Hematopoietic multipotent progenitor cell treated with erythropoietin and hydrocortisone succinate and interleukin-3 and kit ligand, for 15 days (in vitro differentiated cells): ENCODE measurements at places on chromosomes 5 and 9.

DNA sequence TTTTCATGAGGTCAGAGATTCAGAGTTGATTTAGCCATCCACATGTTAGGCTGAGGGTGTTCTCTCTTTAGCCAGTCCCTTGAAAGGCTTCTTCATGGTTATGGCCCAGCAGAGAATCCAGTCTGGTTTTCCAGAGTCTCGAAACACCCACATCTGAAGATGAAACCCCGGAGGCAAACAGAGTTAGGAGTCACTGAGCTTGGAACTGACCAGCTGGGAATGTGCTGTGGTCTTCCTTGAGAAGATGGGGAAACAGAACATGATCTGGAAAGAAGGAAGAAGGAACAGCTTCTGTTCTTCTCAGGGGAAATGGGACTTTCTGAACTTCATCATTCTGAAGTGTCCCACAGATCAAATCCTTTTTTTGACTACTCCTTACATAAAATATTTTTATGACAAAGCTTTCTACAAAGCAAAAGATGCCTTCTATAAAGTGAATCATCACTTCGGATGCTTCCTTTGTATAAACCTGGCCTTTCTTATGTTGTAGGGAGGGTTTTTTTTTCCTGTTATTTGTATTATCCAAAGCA is 45.4 kb downstream of the ZNF618 start:
- no peak for DNase-seq

- no peak for DNase-seq
Measured at GRCh38 chr9:105403552-105404248, 44.1 kb upstream of the FSD1L start.

GRCh38 chr9:113997610-113998009 is 80.5 kb downstream of the AMBP start:
- DNase-seq = no peak

GRCh38 chr9:83384214-83384613 is 154.0 kb downstream of the FRMD3 start:
- no peak for DNase-seq

DNA sequence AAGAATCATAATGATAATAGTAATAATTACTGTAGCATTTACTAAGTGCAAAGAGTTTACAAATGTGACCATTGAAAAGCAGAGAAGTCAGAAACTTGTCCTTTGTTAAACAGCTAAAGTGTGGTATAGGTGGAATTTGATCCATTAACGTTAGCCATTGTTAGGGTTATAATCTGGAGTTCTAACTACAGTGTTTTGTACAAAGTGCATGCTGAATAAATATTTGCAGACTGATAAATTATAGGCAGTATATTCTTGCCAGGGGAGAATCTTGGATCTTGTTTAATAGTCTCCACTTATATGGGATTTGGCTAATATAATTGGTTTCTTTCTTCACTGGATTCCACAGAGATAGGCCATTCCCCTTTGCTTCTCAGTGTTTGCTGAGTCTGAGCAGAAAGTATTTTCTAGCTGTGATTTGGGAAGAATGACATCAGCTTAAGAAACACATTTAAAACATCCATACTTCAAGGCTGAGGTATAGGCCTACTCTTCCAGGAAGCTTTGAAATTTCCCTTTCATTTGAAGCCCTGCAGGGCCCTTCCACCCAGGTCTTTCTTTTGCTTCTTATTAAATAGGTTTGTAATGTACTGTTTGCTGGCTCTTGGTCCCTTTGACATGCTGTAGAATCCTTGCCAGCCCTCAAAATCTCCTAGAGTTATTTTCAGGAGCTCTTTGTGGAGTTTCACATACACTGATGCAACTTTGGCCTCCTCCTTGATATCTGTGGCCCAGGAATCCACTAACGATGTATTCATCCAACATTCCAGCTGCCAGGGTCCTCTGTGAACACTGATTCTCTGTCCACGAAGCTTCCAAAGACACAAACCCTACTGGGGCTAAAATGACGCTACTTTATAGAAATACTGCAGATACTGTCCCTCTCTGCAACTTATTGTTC is 51.4 kb downstream of the ATP10B start:
- DNase-seq = no peak

- DNase-seq = no peak
Measured at GRCh38 chr5:17951392-17952169, 317.3 kb downstream of the TAF11L14 start.

DNA sequence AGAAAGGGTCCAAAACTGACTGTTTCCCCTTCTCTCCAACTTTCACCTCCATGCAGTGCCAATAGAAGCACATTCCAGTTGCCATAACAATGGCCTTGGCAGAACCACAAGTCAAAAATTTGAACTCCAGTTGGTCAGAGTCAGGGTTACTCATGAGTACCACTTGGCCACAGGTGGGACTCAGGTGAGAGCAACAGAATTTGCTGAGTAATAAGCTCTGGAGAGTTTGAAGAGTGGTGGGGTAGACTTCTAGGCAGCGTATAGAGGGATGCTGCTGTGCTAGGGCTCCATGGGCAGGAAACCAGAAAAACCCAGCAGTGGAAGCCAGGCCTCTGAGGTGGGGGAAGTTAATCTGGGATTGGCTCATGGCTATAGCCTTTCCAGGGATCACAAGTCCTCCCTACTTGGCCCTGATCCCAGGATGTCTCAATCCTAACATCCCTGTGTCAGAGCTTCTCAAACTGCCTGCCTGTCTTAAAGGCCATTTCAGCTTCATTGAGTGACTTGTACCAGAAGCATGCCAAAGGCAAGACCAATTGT is 30.2 kb downstream of the SNX18 start:
- DNase-seq = no peak

- no peak for DNase-seq
Measured at GRCh38 chr9:96758845-96759673, 18.8 kb downstream of the ZNF510 start.

- no peak for DNase-seq
Measured at GRCh38 chr9:28317745-28318144, 744.5 kb upstream of the C9orf72 start.

- DNase-seq = no peak
Measured at GRCh38 chr9:81598123-81598497, 91.2 kb downstream of the TLE1 start.

- no peak for DNase-seq
Measured at GRCh38 chr5:111685969-111686368, 71.0 kb downstream of the NREP start.
